ENCODE measurements at places on chromosomes 6 and 20.

- DNase-seq: no peak
These were observed 425.4 kb upstream of the RNF217 start for GRCh38 chr6:124536842-124537191.

DNA sequence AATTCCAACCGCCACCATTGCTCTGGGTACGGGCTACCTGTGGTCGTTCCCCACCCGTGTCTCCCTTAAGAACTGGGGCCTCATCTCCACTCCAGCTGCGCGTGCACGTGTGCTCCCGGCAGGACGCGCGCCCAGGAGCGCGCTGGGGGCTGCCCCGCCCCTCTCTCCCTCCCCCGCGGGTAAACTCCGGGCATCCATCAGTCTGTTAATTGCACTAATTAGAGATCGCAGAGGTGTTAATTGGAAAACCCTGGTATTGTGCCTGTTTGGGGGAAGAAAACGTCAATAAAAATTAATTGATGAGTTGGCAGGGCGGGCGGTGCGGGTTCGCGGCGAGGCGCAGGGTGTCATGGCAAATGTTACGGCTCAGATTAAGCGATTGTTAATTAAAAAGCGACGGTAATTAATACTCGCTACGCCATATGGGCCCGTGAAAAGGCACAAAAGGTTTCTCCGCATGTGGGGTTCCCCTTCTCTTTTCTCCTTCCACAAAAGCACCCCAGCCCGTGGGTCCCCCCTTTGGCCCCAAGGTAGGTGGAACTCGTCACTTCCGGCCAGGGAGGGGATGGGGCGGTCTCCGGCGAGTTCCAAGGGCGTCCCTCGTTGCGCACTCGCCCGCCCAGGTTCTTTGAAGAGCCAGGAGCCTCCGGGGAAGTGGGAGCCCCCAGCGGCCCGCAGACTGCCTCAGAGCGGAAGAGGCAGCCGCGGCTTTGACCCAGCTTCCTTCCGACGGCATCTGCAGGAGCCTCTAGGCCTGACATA, 14.4 kb downstream of the FOXP4 start:
- no peak for DNase-seq

GRCh38 chr20:58807801-58808200, 42.9 kb downstream of the GNAS-AS1 start:
- no peak for DNase-seq

- DNase-seq: no peak
These were observed 985.1 kb downstream of the HACE1 start for GRCh38 chr6:103874575-103874974.

- no peak for DNase-seq
These were observed 592.9 kb downstream of the TFAP2B start for GRCh38 chr6:51411496-51412125.

DNA sequence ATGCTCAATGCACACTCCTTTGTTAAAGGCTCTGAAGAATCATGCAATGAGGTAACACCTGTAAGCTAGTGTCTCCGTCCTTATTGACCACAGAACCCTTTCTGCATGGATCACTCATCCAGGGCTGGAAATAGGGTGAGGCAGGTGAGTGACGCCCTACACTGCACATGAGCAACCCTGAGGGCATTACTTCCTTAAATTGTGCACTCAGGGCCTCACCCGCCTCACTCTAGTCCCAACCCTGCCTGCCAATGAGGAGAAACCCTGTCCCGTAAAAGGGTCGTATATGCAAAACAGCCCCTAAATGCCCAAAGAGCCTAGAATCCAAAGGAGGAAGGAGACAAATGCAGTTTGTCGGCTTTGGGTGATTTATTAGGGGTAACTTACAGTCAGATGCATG, 33.6 kb upstream of the NOP56 start:
- DNase-seq: no peak

DNA sequence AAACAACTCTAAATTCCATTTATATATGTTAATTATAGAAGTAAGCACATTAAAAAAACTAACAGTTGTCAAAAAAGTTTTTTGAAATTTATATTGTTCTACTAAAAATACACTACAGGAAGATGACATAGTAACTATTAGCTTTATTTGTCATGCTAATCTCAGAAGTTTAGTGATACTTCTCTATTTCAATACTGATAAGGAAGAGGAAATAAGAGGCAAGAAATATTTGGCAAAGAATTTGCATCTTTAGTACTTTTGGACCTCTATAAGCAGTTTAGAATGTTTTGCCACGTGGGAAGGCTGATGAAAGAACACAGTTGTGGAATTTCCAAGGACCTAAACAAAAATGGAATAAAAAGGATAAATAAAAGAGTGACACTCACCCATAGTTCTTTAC, 12.6 kb downstream of the IFNGR1 start:
- no peak for DNase-seq

GRCh38 chr6:37175332-37176267, 5.6 kb downstream of the PIM1 start:
- DNase-seq: no peak

DNA sequence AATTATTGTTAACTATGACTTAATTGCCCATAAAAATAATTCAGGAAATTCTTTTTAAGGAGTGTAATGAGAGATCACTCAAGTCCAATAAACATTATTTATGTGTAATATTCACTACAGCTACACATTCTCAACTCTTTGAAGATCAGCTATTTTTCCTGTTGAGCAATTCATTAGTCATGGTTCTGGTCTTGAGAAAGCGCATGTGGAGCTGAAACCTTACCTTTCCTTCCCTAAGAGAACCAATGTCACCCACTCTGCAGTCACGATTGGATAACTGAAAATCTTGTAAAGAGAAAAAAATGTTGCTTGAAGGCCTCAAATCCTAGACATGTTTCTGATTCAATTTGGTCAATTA, 736.9 kb upstream of the MARCKS start:
- no peak for DNase-seq

DNA sequence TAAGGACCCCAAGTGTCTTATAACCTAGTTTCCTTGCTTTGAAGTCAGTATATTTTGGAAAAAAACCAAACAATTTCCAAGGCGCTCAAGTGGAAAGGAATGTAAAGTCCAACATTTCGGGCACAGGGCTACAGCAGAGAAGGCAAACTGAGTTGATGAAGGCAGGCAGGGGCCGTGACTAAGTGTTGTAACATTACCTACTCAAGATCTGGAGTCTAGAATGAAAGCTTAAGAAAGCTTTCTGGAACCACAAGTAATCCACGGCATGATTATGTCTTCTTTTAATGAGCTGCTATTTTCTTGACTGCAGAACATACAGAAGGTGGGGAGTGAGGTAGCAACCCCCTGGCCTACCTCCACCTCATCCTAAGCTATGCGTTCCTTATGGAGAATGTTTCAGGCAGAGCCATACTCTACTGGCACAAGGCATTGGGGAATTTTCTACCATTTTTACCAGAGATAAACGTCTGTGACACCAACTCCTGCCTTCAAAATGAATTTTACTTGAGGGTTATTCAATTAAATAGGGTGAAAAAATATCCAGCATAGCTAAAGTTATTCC, 4.3 kb downstream of the PPP1R10 start:
- no peak for DNase-seq

DNA sequence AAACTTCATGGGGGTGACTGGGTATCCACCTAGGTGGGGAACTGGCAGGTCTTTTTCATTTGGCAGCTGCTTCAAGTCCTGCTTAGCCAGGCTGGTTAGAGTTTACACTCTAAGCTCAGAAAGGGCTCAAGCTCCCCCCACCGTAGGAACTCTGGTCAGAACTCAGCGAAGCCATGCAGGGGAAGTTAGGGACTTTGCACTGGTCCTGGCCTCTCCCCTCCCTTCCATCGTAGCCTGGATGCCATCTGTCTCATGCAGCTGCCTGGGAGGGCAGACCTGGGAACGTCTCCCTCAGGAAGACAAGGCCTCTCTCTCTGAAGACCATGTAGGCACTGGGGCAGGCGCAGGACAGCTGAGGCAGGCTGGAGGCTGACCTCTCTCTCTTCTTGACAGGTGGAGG, 183.8 kb upstream of the UST start:
- no peak for DNase-seq

GRCh38 chr6:80357674-80358073, 251.2 kb downstream of the BCKDHB start:
- DNase-seq: no peak

GRCh38 chr6:26577720-26578072, 19.1 kb upstream of the ABT1 start:
- no peak for DNase-seq

- no peak for DNase-seq
These were observed 33.0 kb downstream of the SAMD3 start for GRCh38 chr6:130189531-130190397.

DNA sequence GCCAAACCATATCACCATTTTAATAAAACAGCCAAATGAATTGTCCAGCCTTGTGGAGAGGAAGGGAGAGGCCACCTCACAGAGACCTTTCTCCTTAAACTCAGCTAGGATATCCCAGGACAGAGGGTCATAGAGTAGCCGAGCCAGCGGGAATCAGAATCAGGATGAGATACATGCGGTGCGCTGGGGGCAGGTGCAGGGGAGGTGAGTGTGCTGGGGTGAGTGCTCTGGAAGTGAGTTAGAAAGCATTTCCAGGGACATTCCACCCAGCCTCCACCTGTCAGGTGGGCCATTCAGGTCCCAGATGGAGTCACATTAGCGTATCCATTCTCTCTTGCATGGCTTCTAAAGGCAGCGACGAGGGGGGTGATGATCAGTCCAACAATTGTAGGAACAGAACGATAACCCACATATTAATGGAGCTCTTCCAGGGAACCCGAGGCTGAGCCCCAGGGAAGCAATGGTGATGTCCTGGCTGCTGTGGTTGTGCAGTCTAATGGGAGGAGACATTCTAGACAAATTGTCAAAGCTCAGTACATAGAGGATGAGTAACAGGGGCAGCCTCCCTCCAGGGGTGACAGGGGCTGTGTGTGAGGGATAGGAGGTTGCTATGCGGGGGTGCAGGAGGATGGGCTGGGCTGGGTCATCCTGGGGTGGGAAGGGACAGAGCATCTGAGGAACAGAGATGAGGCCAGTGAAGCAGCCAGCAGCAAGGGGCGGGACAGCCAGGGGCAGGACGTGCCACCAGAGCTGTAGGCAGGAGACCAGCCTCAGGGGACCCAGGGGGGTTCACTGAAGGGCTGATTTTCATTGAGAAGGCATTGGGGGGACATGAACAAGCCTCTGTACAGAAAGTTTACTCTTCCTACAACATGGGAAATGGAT, 88.7 kb upstream of the FRMD1 start:
- DNase-seq: no peak

DNA sequence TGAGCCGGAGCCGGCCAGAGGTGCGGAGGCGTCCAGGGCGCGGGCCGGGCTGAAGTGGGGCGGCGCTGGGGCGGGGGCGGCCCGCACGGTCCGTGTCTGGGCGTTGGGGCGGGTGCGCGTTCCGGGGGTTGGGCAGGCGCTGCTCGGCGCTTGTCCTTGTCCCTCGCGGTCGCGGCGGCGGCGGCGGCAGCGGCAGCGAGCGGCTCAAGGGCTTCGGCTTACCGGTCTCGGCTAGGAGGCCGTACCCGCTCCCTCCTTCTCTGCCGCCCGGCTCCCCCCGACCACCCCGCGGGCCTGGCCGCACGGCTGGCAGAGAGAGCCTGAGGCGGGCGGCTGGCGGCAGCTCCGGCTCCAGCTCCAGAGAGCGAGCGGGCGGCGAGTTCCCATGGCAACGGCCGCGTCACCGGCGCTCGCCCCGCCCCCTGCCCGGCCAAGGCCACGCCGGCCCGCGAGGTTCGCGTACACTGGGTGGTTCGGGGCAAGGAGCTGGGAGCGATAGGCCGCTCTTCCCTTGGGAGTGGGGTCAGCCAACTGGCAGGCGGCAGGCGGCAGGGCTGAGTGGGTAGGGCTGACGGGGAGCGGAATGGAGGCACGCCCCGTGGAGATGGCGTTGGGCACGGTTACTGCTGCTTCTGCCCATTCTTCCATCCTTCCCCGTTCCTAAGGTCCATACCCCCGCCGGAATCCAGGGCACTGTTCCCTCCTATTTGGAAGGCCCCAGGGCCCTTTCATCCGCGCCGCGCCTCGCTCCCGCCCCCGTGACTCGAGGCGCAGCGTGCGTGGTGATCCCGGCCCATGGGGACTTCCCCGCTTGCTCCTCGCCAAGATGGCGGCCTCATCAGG, at the start of gene LRRC73:
Gene LRRC73 (minus strand): TSS at position 363 of the 843 bp plus-strand sequence. CDS start 561 bp downstream, outside the sequence.
- DNase-seq: no peak

GRCh38 chr6:125957845-125958244, 1.3 kb downstream of the HINT3 start:
- DNase-seq: no peak

- no peak for DNase-seq
These were observed 122.2 kb downstream of the UNC5CL start for GRCh38 chr6:40916845-40917244.

DNA sequence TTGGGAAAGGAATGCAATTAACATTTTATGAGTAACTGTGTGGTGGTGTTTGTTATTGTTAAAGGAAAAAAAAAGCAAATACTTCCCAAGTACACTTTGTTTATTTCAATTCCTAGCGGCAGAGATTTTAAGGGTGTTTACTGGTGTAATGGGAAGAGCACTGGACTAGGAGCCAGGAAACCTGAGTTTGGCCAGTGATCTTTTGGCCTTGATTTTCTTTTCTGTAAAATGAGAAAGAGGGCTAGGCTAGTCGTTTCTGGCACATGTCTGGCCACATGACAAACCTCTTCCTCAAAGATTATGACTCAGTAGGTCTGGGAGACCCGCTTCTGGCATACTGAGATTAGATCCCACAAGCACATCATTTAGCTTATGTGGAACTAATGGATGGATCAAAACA, 428.1 kb upstream of the NOX3 start:
- no peak for DNase-seq

GRCh38 chr20:51022803-51023616, at the start of gene KCNG1:
Gene KCNG1, minus strand, starts transcription at chr20:51023107. Its CDS starts 12,769 bp downstream, at chr20:51010338.
- no peak for DNase-seq

DNA sequence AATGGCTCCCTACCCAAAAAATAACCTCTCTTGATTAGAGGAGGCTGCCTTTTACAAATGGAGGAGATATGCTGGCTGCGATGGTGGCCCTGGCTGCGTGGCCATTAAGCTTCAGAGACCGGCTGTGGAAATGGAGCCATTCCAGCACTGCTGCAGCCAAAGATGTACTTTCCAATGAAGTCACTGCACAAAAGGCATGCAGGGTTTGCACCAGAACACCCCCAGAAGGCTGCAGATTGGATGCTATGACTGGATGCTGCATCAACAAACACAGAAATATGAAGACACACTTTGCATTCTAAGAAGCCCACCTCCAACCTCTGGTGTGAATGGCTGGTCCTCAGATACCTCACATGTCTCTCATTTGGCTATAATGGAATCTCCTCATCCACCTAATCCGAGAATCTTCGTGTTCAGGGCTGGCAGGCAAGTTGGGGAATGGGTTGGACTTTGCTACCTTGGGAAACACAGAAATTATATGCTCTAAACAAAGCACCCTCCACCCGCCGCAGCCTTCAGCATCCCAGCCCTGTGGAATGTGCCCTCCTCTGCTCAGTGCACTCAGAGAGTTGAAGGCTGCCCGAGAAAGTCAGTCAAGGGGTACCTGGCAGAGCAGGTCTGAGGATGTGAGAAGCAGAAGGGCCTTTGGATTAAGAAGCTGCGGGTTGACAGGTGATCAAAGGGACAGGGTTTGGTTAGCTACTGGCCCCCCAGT, 35.3 kb downstream of the APCDD1L start:
- no peak for DNase-seq

DNA sequence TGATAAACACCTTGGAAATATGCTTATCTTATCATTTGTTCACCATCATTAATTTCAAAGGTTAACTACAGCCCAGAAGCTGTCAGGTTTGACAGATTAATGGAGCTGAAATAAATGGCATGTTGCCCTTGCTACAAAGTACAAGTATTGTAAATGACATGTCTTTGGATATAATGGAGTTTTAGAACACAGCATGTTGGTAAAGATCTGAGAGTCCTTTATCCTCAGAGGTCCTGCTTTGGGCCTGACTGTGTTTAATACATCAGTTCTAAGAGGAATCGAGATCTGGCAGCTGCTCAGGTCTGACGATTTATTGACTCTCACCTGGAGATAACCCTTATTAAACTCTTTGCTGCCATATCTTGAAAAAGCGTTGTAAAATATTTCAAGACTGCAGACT, 222.7 kb upstream of the OPRM1 start:
- DNase-seq: no peak

All from NK-92 treated with Interleukin-12 subunit alpha and Interleukin-12 subunit beta, amount 100 ng/mL, for 24 hours (cell line).